Activated CD4-positive, CD25-positive, alpha-beta regulatory T cell (primary cell): ENCODE measurements at places on chromosomes 13 and 19.

DNA sequence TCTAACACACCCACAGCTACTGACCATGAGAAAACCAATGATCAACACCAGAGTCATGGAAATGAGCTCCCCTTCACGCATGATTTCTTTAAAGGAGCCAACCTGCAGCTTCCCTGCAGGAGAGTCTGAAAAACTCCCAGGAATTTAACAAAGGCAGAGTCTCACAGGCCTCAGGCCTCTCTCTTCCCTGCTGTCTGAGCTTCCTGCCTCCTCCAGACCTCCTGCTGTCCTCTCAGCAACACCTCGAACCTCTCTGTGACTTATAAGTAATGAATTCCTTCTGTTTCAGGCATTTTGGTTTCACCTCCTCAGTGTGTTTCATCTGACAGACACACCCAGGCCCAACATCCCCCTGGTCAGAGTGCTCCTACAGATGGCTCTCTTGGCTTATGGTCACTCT, 1044.4 kb downstream of the UQCRFS1 start:
- DNase-seq = no peak

- DNase-seq = no peak
Observed at GRCh38 chr13:98581971-98582702, 5.2 kb upstream of the STK24 start.

GRCh38 chr19:920051-920864, 3.1 kb downstream of the KISS1R start:
- DNase-seq = peak; percentile 38

DNA sequence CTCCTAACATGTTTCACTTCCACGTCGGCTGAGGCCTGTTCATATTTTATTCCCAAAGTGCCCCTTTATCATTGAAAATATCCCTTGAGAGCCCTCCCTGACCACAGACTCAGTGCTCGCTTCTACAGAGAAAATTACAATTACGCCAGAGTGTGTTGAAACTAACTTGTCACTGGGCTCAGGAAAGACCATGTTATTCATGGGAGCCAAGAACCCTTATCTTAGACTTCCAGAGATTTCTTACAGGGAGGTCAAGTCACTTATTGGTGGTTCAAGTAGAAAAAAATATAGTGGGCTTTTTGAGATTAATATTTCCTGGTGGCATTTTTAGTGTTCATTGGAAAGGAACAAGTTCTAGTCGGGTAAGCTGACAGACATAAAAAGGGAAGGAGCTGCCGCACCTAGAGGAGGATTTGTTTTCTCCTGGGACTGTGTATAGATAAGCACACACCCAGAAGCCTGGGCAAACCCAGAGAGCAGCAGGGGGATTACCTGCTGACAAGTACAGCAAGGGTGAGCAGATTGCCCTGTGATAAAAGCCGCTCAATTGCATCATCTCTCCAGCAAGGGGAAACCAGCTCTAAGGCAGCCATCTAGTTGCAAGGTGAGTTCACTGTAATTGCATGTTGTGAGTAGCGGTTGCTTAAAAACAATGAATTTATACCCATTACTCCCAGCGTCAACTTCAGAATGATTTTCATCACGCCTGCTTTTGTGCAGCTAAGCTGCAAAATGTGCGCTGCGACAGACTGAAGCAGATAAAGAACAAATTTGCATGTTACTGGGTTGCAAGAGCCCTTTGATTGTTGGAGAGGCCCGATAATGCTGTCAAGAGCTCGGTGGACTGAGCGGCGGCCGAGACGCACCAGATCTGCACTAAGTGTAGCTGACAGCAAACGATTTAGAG, 46.2 kb downstream of the DCT start:
- no peak for DNase-seq

DNA sequence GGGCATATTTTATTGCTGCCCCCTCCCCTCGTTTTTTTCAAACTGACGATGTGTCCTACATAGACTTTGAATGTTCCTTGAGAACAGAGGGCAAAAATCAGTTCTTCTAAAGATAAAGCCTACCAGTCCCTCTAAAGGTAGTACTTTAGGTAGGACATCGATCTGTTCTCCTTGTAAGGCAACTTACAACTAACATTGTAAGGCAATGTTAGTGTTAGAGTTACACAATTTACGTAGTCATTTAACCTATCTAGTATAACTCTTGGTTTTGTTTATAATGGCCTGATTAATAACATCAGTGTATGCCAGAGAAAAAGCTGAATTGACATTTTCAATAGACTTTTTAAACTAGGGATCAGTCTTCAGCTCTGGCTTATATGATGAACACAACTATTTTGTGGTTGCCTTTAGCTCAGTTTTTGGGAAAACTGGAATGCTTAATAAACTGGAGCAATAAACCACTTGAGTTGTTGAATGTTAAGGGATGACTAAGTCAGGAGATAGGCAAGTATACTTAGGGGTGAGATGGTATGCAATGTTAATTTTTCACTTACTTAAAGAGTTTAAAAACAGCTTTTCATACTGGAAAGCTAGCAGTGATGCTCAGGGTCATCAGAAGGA, 2.2 kb downstream of the NDFIP2 start:
- DNase-seq = no peak

DNA sequence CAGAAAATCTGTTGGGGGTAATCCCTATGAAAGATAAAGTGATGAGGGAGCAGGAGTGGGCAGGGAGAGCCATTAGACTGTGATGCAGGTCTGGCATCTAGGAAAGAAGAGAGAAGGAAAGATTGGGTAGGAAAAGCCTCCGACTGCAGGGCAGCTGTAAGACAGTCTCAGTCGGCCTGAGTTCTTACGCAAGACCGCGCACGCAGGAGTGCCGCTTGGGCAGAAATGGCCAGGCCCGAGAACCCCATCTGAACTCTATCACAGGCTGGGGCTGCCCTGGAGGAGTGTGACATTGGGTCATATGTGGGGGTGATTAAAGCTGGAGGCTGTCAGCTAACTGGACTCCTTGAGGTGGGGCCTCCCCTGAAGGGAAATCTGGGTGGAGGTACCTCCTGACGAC, 13.9 kb upstream of the FBXL3 start:
- no peak for DNase-seq

GRCh38 chr13:25901460-25902376, 150.1 kb downstream of the SHISA2 start:
- DNase-seq = no peak

DNA sequence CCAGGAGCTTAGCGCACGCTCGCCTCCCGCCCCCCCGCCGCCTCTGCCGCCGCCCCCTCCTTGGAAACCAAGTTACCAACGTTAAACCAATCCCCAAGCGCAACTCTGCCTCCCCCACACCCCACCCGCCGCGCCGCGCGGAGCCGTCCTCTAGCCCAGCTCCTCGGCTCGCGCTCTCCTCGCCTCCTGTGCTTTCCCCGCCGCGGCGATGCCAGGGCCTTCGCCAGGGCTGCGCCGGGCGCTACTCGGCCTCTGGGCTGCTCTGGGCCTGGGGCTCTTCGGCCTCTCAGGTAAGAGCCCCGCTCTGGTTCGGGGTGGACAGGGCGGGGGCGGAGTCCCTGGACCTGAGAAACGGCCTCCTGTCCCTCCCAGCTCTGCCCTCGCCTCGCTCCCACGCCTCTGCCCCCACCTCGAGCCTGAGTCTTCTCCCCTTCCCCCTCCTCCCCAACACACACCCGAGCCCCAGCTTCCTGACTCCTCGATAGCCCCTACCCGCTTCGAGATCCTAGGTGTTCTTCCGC, at the start of gene ICAM5:
Gene ICAM5 (plus strand): TSS at position 117 of the 521 bp plus-strand sequence. CDS start 92 bp downstream, at position 209.
- no peak for DNase-seq

DNA sequence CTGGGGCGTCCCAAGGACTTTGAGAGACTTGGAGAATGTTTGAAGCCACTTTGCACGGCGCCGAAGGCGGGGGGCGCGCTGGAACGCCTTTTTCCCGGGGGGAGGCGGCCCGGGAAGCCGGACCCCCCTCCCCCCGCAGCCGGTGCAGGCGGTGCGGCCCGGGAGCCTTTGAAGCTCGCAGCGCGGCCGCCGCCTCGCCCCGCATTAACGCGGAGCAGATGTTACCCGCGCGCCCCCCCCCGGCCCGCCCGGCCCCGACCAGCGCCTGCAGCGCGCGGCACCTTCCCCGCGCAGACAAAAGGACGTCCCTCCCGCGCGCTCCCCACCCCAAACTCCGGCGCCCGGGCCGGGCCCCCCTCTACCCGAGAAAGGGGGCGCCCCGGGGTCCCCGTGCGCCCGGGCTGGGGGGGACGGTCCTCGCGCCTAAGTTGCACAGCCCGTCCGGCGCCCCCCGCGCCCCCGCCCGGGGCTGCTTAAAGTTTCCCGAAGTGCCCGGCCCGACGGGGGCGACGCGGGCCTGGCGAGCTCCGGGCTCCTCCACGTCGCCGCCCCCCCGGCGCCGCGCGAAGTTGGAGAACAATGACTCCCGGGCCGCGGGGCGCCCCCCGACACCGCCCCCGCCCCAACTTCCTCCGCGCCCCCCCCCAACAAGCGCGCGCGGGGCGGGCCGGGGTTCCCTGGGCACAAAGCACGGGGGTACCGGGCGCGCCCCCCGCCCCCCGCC, 685 bp downstream of the TCF3 start:
- peak; percentile 43 for DNase-seq

DNA sequence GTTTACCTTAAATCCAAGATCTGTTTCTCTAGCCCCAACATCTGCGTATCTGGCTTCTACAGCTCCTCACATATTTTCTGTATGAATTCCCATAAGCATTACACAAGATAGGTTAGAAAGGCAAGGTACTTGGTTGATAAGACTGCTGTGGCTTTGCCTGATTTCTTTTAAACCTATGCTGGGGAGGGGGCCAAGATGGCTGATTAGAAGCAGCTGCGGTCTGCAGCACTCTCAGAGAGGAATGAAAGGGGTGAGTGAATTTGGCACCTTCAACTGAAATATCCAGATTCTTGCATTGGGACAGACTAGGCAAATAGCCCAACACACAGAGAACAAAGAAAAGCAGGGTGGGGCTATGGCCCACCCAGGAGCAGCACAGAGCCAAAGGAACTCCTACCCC, 12.2 kb upstream of the DLEU7 start:
- no peak for DNase-seq

DNA sequence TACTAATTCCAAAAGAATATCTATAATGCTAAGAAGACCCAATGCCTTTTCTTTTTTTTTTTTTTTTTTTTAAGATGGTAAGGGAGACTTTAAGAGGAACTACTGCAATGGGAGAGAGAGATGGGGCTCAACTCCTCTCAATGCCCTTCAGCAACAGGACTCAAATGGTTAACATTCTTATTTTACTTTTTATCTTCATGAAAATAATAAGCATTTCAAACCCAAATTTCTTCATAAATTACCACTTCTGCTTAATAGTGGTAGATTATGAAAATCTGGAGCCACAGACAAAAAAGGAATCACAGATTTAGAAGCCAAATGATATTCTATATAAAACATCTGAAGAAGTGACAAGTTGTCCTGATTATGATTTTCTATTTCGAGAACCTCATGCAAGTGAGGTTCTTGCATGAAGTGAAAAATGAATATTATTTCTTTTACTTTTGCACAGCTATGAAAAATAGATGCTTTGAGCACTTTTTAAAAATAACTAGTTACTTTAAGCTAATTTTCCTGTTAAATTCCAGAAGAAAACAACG, 74.2 kb downstream of the SERP2 start:
- DNase-seq = no peak

- DNase-seq = no peak
Observed at GRCh38 chr19:58544591-58545285, 874 bp downstream of the TRIM28 start.

- no peak for DNase-seq
Observed at GRCh38 chr19:17505223-17505622, 6.2 kb upstream of the PGLS start.

- DNase-seq = no peak
Observed at GRCh38 chr19:46919324-46919723, 58.5 kb downstream of the ARHGAP35 start.

- peak; percentile 78 for DNase-seq
Observed at GRCh38 chr19:46513461-46514236, 18.0 kb upstream of the PNMA8B start.

DNA sequence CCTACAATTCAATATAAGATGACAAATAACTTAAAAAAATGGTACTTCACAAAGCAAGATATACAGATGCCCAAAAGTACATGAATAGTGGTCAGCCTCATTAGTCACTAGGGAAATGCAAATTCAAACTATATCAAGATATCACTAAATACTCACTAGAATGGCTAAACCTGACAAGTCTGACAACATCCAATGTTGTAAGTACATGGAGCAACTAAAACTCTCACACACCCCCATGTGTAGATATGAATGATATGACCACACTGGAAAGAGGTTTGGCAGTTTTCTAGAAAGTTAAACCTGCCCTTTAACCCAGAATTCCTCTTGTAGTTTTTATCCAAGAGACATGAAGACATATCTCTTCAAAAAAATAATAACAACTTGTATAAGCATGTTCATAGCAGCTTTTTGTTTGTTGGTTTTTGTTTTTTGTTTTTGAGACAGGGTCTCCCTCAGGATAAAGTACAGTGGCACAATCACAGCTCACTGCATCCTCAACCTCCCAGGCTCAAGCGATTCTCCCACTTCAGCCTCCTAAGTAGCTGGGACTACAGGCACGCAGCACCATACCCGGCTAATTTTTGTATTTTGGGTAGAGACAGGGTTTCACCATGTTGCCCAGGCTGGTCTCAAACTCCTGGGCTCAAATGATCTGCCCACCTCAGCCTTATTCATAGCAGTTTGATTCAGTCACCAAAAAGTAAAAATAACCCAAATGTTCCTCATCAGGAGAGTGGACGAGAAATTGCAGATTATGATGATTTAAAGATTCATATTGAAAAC, 55.1 kb downstream of the RFX2 start:
- no peak for DNase-seq

DNA sequence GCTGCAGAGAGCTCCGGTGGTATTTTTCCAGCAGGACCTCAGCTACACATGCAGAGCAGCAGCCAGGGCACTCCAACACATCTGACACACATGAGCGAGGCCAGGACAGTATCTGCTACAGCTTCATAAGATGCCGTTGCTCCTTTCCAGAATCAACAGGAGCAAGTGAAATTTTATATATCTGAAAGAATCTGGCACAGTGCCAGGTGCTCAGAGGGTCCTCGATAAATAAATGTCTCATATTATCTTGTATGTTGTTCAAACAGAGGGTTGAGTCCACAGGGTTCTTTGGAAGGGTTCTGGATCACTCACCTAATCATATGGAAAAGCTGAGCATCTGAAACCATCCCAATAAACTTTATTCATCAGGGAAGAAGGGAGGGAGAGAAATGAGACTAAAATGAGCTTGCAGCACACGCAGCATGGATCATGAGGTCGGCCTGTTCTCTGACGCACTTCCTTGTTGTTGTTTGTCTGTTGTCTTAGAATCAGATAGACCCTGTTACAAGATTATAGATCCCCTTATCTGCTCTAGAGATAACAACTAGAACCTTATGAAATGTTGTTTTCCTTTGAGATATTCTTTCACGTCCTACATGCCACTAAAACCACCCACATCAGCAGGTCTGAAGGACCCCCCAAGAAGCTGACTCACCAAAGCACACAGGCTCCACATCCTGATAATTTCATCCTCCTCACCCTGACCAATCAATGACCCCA, 3.2 kb upstream of the METTL21C start:
- DNase-seq = no peak

DNA sequence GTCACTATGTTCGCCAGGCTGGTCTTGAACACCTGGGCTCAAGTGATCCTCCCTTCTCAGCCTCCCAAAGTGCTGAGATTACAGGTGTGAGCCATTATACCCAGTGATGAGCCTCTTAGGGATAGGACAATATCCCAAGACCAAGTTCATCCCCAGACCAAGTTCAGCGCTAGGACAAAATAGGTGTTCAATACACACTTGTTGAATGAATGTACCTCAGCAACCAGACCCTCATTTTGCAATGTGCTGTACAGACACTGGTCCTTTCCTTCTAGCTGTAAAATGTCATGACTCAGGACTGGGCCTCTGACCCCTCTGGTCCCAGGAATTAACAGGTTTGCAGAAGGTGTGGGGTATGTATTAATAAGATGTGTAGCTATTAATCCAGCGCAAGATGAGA, 246.0 kb downstream of the TSHZ3 start:
- DNase-seq = no peak
